ENCODE measurements at places on chromosomes 13 and 19. TPM values are rescaled to one million over a fixed set of nuclear protein-coding genes. Genes with fewer than 3 reads are reported as not detected.

NANOS2 gene
- not detected for total RNA-seq

CALR3 gene
- total RNA-seq: not detected

GRCh38 chr19:33317517-33317916, 15.2 kb upstream of the CEBPA start:
- H3K4me3 ChIP-seq: no peak overlapping the region
- peaks cover 5% of the 10 kb centered on the region for H3K4me1 ChIP-seq
- no peak overlapping the region for H3K27ac ChIP-seq
- no peak for DNase-seq
- no peaks in the 10 kb centered on the region for H3K36me3 ChIP-seq

DNA sequence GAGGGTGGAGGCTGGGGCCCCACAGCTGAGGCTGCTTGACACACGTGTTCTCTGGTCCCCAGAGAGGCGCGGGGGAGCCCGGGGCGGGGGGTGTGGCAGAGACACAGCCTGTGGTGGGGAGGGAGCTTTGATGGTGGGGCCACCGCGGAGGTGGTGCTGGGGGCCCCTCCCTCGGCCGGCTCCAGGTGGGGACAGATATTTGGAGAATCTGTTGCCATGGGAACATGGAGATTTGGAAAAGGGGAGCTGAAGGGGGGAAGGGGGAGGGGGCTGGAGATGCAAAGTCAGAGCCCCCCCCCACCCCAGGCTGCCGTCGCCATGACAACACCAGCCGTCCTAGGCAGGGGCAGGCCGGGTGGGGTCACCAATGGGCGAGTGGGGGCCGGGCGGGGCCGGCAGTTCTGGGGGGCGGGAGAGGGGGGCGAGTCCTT, 1.2 kb downstream of the PRKCG start:
- no peak for DNase-seq
- H3K27ac ChIP-seq: no peak overlapping the region
- no peak overlapping the region for H3K4me3 ChIP-seq
- no peaks in the 10 kb centered on the region for H3K36me3 ChIP-seq
- H3K27me3 ChIP-seq: peaks cover 25% of the 10 kb centered on the region

NANOS3 gene
- 1.7 TPM for total RNA-seq

URAD gene
- total RNA-seq: not detected

DNA sequence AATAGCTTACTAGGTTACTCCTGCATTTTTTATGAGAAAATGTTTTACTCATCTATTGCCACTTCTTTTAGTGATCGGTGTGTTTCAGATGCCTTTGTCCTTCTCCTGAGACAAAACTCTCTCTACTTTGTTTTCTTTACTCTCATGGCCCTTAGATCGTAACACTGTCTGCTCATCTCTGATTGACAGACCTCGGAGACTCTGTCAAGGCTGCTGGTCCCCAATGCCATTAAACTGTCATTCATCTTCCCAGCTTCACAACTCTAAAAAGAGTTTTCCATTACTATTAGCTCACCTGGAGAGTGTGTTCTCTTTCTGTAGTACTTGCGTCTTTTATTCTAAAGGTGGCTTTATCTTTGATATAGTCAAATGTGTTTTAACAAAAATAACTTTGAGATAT, 765.2 kb downstream of the SLITRK1 start:
- DNase-seq: no peak
- no peaks in the 10 kb centered on the region for H3K36me3 ChIP-seq
- peaks cover 6% of the 10 kb centered on the region for H3K4me1 ChIP-seq
- H3K4me3 ChIP-seq: no peak overlapping the region

RNF225 gene
- not detected for total RNA-seq

DNA sequence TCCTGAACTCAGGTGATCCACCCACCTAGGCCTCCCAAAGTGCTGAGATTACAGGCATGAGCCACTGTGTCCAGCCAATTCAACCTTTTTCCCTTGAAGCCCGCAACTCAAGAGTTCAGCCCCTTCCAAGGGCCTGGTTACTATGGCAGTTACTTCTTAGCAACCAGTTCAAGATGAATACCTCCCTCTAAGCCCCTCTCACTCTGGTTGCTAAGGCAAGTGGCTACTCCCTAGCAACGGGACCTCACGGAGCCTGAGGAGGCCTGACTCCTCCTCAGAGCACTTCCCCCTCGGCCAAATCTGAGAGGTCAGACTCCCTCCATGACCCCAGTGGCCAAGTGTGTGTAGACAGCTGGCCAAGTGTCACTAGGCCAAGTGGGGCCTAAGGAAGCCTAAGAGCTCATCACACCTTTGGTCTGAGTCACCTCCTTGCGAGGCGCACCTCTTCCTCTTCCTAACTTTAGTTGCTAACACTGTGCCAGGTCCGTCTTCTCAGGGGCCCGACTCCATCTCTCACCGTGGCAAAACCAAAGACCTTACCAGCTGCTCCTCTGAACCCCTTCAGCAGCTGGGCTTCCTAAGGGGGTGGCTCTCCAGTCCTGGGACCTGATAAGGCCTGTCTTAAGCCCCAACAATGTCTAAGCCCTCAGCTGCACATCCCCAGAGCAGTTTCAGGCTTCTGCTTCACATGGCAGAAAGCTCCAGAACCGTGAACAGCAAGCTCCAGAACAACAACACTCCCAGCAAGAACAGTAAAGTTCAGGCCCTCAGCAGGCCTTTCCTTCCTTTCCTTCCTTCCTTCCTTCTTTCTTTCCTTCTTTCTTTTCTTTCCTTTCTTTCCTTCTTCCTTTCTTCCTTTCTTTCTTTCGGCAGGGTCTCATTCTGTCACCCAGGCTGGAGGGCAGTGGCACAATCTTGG, 9.6 kb downstream of the CD37 start:
- no peak for DNase-seq
- peaks cover 5% of the 10 kb centered on the region for H3K27me3 ChIP-seq
- no peak overlapping the region for H3K27ac ChIP-seq
- H3K4me3 ChIP-seq: no peak overlapping the region
- H3K36me3 ChIP-seq: peaks cover 40% of the 10 kb centered on the region

DNA sequence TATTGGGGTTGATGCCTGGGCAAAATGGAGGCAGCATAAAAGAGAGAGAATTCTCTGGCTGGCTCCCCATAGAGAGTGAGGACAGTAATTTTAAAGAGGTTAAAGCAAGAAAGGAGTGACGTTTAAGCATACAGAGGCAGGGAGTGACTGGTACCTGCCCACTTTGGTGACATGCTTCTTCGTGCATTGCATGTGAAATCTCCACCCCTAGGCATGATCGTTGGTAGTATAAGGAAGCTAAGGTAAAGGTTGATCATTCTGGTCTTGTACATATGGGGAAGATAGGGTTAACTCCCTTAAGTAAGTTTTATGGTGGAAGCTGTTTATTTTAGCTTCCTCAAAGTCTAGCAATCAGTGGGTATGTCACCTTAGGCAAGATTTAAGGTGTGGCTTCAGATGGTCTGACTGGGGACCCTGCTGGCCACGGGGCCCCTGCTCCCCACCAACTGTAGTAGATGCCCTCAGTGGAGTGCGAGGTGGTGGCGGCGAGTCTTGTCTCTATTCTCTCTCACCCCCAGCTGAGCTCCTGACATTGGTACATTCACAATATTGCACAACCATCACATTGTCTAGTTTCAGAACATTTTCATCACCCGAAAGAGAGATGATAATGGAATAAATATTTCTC, 797.5 kb upstream of the SPRY2 start:
- no peak overlapping the region for H3K27ac ChIP-seq
- DNase-seq: no peak
- H3K4me3 ChIP-seq: no peak overlapping the region

DNA sequence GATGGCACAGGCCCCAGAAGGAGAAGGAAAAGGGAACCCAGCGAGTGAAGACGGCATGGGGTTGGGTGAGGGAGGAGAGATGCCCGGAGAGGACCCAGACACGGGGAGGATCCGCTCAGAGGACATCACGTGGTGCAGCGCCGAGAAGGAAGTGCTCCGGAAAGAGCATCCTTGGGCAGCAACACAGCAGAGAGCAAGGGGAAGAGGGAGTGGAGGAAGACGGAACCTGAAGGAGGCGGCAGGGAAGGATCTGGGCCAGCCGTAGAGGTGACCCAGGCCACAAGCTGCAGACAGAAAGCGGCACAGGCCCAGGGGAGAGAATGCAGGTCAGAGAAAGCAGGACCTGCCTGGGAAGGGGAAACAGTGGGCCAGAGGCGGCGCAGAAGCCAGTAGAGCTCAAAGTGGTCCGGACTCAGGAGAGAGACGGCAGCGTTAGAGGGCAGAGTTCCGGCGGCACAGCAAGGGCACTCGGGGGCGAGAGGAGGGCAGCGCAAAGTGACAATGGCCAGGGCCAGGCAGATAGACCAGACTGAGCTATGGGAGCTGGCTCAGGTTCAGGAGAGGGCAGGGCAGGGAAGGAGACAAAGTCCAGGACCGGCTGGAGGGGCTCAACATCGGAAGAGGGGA, 1.1 kb downstream of the PPP1R12C start:
- peaks cover 8% of the 10 kb centered on the region for H3K27me3 ChIP-seq
- H3K27ac ChIP-seq: peak overlapping the region; percentile 94
- DNase-seq: peak; percentile 73
- H3K4me3 ChIP-seq: peak overlapping the region; percentile 97
- H3K36me3 ChIP-seq: peaks cover 10% of the 10 kb centered on the region

GRCh38 chr13:66748712-66749111, 481.4 kb downstream of the PCDH9 start:
- no peaks in the 10 kb centered on the region for H3K4me1 ChIP-seq
- H3K36me3 ChIP-seq: no peaks in the 10 kb centered on the region
- H3K27ac ChIP-seq: no peak overlapping the region
- peaks cover 5% of the 10 kb centered on the region for H3K27me3 ChIP-seq
- no peak for DNase-seq

PINLYP gene
- 0.47 TPM for total RNA-seq

DNA sequence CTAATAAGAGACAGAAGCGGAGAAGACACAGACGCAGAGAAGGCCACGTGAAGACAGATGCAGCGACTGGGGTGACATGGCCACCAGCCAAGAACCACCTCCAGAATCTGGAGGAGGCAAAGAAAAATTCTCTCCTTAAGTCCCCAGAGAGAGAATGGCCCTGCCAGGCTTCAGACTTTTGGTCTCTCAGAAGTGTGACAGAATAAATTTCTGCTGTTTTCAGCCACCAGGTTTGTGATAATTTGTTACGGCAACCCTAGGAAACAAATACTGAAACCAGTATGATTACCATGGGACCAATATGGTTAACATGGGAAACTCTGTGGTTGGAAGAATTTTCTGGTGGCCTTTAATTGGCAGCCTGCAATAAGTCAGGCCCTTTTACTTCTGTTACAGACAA, 63.9 kb upstream of the DOCK9 start:
- H3K27ac ChIP-seq: no peak overlapping the region
- H3K4me3 ChIP-seq: no peak overlapping the region
- peaks cover 49% of the 10 kb centered on the region for H3K4me1 ChIP-seq
- H3K27me3 ChIP-seq: peaks cover 1% of the 10 kb centered on the region

TSKS gene
- total RNA-seq: not detected

DNA sequence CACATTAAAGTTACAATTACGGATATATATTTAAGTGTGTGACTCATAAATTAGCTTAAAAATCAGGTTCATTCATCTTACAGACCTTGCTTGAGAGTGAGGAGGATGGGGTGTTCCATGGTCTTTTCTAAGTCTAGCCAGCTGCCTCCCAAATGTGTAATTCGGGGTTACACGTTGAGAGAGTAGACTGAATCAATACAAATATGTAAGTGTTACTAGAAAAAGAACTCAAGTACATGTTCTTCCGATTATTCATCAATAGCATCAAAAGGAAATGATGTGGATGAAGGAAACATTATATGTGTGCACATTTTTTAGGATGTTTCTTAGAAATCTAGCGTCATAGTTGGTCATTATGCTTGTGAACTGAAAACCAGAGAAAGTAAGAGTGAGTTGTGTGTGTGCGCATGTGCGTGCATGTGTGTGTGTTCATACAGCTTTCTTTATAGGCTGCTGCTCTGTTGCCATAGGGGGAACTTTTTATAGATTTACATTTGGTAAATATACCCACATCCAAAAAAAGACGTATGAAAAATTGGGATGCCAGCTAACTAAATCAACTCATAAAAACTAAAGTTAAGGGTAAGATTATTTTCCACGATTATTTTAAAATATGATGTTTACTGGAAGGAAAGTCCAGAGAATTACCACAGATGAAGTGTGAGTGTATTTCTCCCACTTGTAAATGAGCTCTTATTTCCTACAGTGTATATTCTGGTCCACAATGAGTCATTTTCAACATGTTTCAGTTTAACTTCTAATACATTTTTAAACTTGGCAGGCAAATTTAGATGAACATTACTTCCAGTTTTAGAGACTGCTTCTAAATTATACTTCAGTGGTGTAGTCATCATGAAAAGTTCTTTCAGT, 82.4 kb downstream of the PIBF1 start:
- peak overlapping the region; percentile 85 for H3K27ac ChIP-seq
- peak overlapping the region; percentile 79 for H3K4me3 ChIP-seq
- no peaks in the 10 kb centered on the region for H3K27me3 ChIP-seq
- H3K36me3 ChIP-seq: peaks cover 7% of the 10 kb centered on the region
- H3K4me1 ChIP-seq: peaks cover 21% of the 10 kb centered on the region
- DNase-seq: peak; percentile 58

ZNF221 gene
- total RNA-seq: 4.7 TPM

DNA sequence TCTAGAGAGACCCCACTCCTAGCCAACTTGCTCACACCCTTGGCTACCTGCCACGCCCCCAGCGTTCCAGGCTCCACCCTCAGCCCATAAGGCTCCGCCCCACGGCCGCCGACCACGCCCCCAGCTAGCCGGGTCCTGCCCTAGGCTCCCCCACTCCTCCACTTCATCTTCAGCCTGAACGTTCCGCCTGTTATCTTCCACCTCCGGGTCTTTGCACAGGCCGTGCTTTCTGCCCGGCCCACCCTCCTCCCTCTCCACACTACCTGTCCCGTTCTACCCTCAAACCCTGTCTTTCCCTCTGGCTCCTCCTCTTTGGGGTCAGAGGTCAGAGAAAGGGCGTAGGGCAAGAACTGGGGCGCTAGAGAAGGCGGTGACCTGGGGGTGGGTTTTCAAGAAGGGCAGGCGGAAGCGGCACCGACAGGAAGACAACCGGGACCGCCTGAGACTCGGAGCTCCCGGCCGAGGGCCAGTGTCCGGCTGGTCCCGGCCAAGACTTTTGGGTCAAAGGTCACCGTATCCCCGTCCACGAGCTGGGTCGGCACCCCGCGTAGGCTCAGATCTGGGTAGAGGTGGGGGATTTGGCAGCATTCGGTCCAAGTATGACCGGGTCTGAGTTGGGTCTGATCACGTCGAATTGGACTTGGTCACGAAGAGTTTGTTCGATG, 2.2 kb downstream of the PDE4C start:
- peaks cover 14% of the 10 kb centered on the region for H3K4me1 ChIP-seq
- peak overlapping the region; percentile 84 for H3K4me3 ChIP-seq
- no peaks in the 10 kb centered on the region for H3K36me3 ChIP-seq
- H3K27me3 ChIP-seq: peaks cover 4% of the 10 kb centered on the region
- no peak for DNase-seq

All from HFFc6 (cell line).